ENCODE measurements at places on chromosomes 11 and 22.

GRCh38 chr11:128898580-128899344 is 7.6 kb downstream of the KCNJ5 start:
- no peak for DNase-seq

- DNase-seq = peak; percentile 77
Measured at GRCh38 chr11:85663753-85664614, 945 bp downstream of the CREBZF start.

- no peak for DNase-seq
Measured at GRCh38 chr11:78921509-78921908, 346.8 kb upstream of the NARS2 start.

DNA sequence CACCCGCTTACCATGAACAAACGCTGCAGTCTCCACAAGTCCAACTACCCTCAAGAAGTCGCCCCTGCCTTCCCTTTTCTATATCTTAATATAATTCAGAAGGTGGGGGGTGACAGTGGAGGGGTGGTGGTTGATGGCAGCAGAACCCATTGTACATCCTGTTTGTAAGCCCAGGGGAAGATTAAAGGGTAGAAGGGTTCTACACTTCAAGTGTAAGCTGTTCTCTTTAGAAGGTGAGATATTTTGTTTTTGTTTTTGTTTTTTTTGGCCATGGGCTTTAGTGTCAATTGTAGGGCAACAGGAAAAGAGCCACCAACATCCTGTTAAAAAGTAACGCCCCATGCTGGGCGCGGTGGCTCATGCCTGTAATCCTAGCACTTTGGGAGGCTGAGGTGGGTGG is 34.9 kb upstream of the RRAS2 start:
- no peak for DNase-seq

Measured in nucleus accumbens (tissue), 56 donors.